ENCODE measurements at places on chromosomes 7 and 10. TPM values are rescaled to one million over a fixed set of nuclear protein-coding genes. Genes with fewer than 3 reads are reported as not detected.

The HMX2 gene
- 0.18 TPM for total RNA-seq

The TNS3 gene
- total RNA-seq, result 62.3 TPM

The SVOPL gene
- total RNA-seq, result 1.5 TPM

GRCh38 chr7:149770728-149771636 is 2.4 kb downstream of the ZNF467 start:
- DNase-seq, result no peak

- no peak for DNase-seq
Observed at GRCh38 chr7:38394660-38395059, 121.2 kb upstream of the TARP start.

DNA sequence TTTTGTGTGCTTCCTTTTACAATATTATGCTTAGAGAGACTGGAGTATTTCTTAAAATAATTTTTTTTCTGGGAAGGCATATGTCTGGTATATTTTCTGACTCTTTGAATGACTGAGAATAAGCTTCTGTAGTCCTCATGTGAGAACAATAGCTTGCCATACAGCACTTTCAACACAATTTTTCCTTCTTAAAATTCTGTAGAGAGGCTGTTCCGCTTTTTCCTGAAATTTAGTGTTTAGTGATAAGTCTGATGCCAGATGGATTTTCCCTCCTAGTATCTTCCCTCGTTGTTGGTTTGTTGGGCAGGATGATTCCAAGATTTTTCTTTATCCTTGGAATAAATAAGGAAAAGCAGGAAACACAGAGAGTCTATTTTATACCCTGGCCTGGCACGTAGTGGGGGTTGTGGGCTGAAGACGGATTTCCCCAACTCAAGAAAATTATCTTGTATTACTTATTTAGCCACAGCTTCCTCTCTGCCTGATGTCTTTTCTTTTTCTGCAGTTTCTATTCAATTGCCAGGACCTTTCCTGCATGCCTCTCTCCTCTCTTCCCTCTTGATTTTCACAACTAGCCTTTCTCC is 111.2 kb downstream of the AOAH start:
- no peak for DNase-seq

GRCh38 chr10:79203833-79204232 is 135.1 kb downstream of the ZMIZ1 start:
- no peak for DNase-seq

DNA sequence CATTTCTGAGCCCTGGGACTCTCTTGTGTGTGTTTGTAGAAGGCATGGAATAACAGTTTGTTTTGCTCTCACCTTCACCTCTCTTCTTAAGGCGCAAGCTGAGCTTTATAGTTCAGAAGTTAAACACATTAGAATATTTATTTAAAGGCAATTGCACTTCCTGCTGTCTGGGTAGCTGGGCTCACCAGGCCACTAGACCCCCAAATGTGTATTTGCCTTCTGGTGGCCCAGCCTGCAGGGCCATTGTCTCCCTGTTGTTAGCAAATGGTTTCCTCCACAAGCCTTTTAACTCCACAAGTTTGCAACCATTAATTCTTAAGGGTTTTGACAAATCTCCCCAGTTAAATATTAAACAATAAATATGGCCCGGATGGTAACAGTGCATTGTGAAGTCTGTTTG is 31.1 kb upstream of the NEUROD6 start:
- no peak for DNase-seq

- DNase-seq, result no peak
Observed at GRCh38 chr7:135275971-135276580, 42.4 kb downstream of the STRA8 start.

- no peak for DNase-seq
Observed at GRCh38 chr7:137591421-137591837, 247.9 kb upstream of the PTN start.

DNA sequence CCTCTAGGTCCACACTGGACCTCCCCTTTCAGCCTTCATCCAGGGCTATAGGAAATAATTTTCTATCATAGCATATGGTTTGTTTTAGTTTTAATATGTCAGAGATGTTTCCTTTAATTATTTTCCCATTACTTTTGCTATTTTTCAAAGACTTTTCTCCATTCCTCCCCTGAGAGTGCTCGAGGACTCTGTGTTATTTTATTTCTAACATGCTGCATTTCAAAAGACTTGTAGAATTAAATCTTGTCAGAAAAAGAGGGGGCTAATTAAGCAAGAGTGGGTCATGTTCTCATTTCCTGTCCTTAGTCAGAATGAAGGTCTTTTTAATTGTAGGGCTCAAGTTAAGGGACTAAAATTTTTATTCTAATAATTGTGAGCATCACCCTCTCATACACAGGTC is 71.6 kb upstream of the CTTNBP2 start:
- no peak for DNase-seq

DNA sequence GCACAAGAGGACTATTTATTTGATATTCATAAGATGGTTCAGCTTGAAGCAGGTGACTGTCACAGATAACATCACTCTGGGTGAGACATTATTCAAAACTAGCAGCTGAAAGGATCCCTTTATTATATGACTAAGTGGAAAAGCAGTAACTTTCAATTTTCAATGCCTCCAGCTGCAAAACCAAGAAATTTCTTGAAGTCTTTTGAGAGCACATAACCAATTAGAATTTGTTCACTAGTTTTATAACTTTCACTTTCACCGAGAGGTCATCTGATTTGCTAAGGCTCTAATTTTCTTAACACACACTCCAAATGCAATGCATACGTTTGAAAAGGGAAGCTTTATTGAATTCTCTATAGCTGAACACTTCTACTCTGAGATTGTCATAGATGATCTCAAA is 88.6 kb upstream of the KLF14 start:
- DNase-seq, result no peak

GRCh38 chr10:75104842-75105241 is 6.6 kb upstream of the SAMD8 start:
- no peak for DNase-seq

Data from left colon (tissue), 2 donors.